ENCODE measurements at places on chromosomes 16 and 17. TPM values are rescaled to one million over a fixed set of nuclear protein-coding genes. Genes with fewer than 3 reads are reported as not detected.
A peak's percentile ranks its signal among the peaks of the same experiment; 100 is the strongest.

Gene ODAD4
- total RNA-seq: 6.0 TPM

DNA sequence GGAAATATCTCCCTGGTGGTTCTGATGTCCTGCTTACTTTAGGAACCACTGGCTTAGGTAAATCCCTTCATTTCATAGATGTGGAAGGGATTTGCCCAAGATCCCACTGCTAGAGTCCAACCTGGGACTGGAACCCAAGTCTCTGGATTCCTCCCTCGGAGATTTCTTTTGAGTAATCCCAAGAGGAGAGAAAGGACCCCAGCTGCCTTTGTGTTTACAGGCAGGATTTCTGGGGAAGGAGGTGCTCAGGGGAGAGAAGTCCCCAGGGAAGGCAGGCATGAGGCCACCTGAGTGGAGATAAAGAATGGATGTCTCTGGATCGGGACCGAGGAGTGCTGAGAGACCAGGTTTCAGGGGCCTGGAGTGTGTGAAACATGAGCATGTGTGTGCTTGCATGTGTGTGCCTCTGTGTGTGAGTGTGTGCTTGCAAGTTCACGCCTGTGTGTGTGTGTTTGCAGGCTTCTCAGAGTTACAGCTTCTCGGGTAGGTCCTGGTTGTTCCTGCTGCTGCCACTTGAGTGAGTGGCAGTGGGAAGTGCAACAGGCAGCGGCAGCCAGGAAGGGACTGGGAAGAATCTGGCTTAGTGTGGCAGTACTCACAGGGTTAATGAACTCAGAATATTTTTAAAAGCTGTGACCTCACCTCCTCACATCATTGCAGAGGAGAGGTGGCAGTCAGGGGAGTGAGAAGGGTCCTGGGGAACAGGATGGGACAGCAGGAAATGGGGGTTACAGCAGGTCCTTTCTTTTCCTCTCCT, 2.2 kb downstream of the KCNH6 start:
- H3K27ac ChIP-seq: no peak overlapping the region
- H3K4me3 ChIP-seq: no peak overlapping the region
- no peaks in the 10 kb centered on the region for H3K27me3 ChIP-seq
- peaks cover 9% of the 10 kb centered on the region for H3K4me1 ChIP-seq
- H3K36me3 ChIP-seq: no peaks in the 10 kb centered on the region

Gene TEKT5
- total RNA-seq: 0.57 TPM

DNA sequence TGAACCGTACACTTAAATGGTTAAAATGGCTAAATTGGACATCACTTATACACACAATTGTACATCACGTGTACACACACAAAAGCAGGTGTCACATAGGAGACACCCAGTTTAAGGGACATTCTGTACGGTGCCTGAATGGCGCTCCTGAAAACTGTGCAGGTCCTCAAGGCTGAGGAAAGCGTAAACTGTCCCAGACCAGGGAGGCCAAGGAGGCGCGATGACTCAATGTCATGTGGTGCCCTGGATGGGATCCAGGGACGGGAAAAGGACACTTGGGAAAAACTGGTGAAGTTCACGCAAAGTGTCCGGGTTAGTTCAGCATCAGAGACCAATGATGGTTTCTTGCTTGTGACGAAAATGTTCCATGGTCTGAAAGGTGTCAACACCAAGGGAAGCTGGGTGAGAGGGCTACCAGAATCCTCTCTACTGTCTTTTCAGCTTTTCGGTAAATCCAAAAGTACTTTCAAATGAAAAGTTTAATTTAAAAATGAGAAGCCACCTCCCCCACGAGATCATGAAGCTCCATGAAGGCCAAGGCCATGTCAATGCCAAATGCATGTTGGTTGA, 112.2 kb downstream of the CMIP start:
- no peaks in the 10 kb centered on the region for H3K27me3 ChIP-seq
- no peak for DNase-seq
- H3K27ac ChIP-seq: no peak overlapping the region
- no peak overlapping the region for H3K4me3 ChIP-seq

Gene DOC2A
- 1.9 TPM for total RNA-seq

DNA sequence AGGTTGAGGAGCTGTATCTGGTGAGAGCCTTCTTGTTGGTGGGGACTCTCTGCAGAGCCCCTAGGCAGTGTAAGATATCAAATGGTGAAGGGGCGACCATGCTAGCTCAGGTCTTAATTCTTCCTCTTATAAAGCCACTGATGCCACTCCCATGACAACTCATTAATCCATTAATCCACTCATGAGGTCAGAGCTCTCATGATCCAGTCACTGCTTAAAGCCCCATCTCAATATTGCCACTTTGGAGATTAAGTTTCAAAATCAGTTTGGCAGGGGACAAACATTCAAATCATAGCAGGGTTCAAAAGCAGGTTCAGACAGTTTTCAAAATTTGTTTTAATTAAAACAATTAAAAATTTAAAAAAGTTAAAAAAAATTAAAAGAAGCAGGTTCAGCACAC, 13.1 kb upstream of the SPECC1 start:
- H3K27ac ChIP-seq: no peak overlapping the region
- DNase-seq: no peak
- H3K36me3 ChIP-seq: no peaks in the 10 kb centered on the region
- no peaks in the 10 kb centered on the region for H3K4me1 ChIP-seq

DNA sequence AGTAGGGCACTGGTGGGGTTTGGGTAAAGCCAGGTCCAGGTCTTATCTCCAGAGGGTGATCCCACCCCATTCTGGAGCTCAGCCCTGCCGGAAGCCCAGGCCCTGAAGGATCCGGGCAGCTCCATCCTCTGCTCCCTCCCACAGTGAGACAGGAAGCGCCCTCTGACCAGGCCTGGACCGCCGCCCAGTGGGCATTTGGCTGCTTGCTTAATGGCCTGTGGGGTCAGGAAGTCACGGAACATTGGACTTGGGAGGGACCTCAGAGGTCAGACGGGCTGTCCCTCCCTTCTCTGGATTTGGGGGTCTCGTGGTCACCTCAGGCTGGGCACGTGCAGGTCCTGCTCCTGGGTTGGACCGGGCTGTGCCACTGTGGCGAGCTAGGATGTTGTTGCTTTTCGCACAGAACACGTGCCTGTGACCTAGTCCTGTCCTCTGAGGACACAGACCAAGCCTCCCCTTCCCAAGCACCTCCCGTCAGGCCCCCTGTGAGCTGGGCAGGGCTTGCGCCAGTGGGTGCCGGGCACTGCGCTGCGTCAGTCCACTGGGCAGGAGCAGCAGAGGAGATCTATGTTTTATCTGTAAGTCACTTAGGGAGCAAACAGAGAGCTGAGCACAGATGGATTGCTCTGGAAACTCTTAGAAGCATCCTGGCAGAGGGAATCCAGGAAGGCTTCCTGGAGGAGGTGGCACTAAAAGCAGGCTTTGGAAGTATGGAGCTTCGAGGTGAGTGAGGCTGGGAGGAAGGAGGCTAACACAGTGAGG, 49.4 kb upstream of the GSE1 start:
- no peaks in the 10 kb centered on the region for H3K36me3 ChIP-seq
- peak overlapping the region; percentile 80 for H3K27ac ChIP-seq
- peaks cover 6% of the 10 kb centered on the region for H3K4me1 ChIP-seq
- peak; percentile 92 for DNase-seq

Gene TEKT1
- 0.06 TPM for total RNA-seq

DNA sequence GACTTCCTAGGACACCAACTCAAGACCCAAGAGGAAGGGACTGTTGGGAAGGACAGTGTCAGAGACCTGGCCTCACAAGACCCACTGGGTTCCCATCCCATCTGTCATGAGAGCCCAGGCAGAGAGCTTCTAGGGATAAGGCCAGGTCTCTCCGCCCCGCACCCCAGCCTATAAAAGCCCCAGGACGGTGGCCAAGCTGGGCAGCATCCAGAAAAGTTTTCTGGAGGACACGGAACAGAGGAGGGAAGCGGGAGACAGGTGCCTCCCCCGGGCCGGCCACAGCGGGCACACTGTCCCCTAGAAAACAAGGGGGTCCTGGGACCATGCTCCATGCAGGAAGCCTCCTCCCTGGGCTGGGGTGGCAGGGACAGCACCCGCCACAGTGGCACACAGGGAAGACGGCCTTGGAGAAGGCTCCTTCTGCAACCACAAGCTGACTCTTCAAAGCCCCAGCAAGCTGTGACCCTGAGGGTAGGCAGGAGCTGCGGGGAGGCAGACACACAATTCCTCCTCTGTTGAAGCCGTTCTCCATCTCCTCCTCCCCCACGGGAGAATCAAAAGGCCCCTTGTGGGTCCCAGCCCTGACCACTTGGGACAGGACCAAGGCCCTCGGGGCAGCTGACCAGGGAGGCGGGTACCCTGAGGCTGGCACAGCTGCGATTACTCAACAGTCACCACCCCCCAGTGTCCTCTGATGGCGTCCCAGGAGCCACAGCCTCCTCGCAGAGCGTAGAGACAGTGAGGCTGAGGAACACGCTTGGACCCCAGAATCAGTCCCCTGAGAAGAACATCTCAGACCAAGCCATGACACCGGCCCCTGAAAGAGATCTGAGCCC, 26.1 kb downstream of the TRPV3 start:
- no peaks in the 10 kb centered on the region for H3K4me1 ChIP-seq
- H3K27ac ChIP-seq: no peak overlapping the region
- no peaks in the 10 kb centered on the region for H3K27me3 ChIP-seq
- H3K36me3 ChIP-seq: no peaks in the 10 kb centered on the region

DNA sequence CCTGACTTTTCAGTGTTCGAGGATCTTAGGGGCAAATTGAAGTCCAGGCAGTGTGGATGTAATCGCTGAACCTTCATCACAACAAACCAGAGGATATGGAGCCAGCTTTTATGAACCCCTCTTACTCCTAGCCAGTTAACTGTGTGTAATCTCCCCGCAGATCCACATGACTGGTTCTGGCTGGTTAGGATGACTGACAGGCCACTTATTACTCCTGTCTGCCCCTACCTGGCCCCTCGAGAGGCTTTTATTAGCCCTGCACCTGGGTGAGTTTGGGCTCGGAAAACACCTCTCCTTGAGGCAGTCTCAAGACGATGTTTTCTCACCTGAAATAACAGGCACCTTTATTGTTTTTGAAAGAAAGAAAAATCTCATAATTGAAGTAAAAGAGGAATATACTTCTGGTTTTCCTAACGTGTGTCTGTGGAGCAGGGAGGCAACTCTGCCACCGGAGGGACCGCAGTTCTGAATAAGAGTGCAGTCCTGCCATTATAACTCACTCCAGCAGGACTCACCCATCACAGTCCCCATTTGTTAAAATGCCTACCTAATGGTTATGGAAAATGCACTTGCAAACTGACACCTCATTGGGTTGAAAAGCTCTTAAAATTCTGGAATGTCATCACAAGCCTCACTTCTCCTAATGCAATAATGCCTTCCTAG, 291.9 kb upstream of the N4BP1 start:
- H3K27ac ChIP-seq: no peak overlapping the region
- no peaks in the 10 kb centered on the region for H3K36me3 ChIP-seq
- no peak for DNase-seq
- H3K4me3 ChIP-seq: no peak overlapping the region
- no peaks in the 10 kb centered on the region for H3K4me1 ChIP-seq

DNA sequence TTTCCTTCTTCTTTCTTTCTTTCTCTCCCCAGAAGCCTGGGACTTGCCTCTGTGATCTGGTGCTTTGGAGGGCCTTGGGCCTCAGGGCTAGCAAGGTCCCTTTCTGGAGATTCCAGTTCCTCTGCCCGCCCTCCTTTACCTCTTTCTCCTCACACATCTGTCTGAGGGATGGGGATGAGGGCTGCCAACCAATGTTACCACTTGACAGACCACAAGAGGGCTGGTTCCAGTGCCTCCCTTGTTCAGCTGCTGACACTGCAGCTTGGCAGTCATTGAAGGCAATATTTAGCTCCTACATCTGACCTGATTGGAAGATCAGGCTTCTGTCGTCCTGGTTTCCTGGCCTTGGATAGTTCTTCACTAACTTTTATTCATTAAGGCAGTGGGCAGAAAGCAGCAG, 3.6 kb upstream of the ZNF652 start:
- DNase-seq: no peak
- no peak overlapping the region for H3K27ac ChIP-seq
- no peaks in the 10 kb centered on the region for H3K36me3 ChIP-seq
- peaks cover 3% of the 10 kb centered on the region for H3K4me1 ChIP-seq
- H3K27me3 ChIP-seq: no peaks in the 10 kb centered on the region

DNA sequence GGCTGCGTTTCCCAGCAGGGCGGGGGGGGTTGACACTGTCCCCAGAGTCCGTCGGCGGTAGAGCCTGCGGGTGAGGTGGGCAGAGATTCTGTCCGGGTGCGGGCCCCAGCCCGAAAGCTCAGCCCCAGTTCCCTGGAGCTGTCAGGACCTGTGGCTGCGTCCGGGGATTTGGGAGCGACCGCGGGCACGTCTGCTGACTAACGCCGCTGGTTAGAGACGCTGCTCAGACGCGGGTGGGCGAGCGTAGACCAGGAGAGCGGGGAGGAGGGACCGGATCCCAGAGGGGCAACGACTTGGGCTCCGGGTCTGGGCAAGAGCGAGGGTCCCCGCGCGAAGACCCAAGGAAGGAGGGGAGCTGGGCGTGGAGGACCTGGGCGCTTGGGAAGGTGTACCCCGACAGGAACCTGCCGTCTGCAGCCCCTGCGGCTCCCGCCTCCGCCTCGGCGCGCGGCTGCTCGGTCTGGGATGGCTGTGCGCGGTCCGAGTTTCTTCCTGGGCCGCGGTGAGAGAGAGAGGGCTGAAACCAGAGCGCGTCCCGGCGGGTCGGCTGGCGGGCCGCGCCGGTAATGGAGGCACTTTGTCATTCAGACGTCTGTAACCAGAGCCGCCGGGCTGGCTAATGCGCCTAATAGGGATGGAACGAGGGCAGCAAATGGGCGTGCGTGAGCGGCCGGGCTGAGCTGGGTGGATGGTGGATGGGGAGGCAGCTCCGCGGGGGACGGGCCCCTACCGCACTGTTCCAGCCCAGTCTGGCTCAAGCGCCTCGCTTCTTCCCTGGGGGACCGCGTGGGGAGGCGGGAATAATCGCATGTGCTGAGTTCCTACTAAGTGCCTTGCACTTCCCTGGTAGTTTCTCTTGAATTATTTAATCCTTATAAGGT, 2.3 kb downstream of the NGFR start:
- no peaks in the 10 kb centered on the region for H3K36me3 ChIP-seq
- peak overlapping the region; percentile 51 for H3K4me3 ChIP-seq
- H3K4me1 ChIP-seq: no peaks in the 10 kb centered on the region

GRCh38 chr17:44310609-44311376, 2.4 kb downstream of the RUNDC3A start:
- no peak overlapping the region for H3K27ac ChIP-seq
- DNase-seq: no peak
- H3K36me3 ChIP-seq: no peaks in the 10 kb centered on the region
- peaks cover 8% of the 10 kb centered on the region for H3K27me3 ChIP-seq
- H3K4me3 ChIP-seq: no peak overlapping the region
- H3K4me1 ChIP-seq: peaks cover 13% of the 10 kb centered on the region
